HT1080 (cell line): ENCODE measurements at places on chromosomes 7 and 10. TPM values are rescaled to one million over a fixed set of nuclear protein-coding genes. Genes with fewer than 3 reads are reported as not detected.

DNA sequence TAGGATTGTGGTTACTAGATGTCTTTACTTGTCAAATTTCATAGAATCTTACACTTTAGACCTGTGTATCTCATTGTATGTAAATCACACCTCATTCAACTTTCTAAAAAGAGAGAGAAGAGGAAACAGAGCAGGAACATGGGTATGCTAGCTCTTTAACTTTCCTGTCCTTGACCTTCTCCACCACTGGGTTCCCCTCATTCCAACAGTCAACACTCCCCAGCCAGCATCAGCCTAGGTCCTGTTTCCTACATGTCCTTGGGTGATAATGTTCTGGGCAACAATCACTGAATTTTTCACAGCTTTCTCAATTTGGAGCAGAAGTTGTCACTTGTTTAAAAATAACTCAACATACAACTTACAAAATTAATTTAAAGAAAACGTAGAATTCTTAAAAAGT, 9.2 kb upstream of the UNC5B start:
- DNase-seq, result no peak

- peak; percentile 98 for DNase-seq
Observed at GRCh38 chr7:116443101-116443523, 56.4 kb upstream of the CAV2 start.

DNA sequence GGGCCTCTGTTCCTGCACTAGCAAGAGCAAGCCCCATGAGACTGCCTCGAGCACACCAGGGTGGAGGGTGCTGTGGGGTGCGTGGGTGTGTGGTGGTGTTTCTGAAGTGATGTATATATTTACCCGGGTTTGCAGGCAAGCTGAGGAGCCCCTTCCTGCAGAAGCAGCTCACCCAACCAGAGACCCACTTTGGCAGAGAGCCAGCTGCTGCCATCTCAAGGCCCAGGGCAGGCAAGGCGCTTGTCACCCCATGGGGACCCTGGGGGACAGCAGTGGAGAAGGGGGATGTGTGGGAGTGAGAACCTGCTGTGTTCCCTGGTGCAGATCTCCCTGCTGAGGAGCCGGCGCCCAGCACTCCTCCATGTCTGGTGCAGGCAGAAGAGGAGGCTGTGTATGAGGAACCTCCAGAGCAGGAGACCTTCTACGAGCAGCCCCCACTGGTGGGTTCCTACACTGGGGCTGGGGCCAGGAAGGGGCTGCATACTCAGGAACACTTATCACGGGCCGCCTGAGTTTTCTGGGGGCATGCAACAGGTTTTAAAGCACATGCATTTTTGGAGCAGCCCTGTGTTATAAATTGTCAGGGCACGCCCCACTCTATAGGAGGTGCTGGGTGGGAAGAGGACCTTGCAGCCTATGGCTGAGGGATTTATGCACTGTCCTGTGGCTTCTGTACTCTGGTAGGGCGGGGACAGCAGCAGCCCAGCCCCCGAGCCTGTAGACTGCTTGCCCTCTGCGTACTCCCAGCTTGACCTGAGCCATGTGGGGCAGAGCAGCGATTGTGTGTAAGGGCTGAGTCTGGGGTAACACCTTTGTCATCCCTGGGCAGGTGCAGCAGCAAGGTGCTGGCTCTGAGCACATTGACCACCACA, 5.9 kb downstream of the PGAM2 start:
- DNase-seq, result no peak

- DNase-seq, result no peak
Observed at GRCh38 chr7:19701471-19701870, 7.4 kb downstream of the POLR1F start.

DNA sequence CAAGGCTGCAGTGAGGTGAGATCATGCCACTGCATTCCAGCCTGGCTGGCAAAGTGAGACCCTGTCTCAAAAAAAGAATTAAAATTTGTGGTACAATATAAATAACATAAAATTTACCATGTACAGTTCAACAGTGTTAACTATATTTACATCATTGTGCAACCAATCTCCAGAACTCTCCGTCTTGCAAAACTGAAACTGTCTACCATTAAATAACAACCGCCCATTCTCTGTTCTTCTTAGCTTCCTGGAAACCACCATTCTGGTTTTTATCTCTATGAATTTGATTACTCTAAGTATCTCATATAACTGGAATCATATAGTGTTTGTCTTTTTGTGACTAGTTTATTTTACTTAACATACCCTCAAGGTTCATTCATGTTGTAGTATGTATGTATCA, 167.6 kb downstream of the AUTS2 start:
- no peak for DNase-seq

The MKX gene
- 0.10 TPM in 1 of 2 replicates, not detected in the other for total RNA-seq

DNA sequence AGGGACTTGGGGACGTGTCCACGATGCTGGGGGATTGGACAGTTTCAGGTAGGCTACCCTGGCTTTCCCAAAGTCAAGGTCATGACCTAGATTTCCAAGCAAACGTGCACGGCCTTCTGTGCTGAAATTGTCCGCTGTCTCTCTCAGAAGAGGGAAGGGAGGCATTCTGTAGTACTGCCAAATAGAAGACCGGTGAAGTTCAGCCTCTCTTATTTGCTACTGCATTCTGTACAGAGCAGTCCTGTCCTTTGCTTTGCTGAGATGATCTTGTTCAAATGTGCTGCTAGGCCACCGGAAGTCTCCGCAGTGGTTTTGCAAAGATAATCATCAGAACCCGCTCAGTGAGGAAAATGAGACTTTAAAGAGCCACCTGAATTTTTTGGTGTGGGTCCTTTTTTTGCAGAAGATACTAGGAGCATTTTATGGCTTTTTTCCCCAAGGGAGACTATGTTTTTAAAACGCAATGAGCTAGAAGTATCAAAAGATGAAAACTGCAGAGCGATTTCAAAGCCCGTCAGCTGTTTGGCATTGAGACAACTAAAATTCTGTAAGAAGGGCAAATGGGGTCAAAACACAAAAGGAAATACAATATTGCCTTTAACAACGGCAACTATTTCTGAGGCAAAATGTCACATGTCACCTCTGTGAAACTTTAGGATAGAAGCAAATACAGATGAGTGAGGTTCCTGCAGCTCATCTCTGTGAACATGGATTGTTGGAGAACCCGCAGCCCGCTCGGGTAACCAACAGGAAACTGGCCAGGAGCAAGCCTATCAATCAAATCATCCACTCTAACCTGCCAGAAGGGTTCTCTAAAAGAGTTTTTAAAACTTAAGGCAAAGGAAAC, 1.3 kb upstream of the NMT2 start:
- no peak for DNase-seq

DNA sequence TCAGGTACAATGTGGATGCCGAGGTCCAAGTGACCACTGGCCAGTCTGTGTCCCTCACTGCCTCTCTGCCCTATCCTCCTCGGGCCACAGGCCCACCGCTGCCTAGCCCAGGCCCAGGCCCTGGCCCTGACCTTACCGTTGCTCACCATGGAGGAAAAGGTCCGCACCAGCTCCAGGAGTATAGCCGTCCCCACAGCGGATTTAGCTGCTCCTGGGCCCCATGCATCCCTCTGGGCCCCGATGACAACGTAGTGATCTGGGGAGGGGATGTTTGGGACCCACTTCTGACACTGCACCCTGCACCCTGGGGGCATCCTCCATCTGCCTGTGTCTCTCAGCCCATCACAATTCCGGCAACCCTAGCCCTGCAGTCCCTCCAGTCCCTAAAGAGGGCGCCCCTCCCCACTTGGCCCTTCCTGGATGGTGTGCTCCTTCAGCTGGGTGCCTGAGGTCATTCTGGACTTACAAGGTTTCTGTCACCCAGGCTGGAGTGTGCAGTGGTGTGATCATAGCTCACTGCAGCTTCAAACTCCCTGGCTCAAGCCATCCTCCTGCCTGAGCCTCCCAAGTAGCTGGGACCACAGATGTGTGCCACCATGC, 12.1 kb downstream of the TFR2 start:
- DNase-seq, result peak; percentile 18

DNA sequence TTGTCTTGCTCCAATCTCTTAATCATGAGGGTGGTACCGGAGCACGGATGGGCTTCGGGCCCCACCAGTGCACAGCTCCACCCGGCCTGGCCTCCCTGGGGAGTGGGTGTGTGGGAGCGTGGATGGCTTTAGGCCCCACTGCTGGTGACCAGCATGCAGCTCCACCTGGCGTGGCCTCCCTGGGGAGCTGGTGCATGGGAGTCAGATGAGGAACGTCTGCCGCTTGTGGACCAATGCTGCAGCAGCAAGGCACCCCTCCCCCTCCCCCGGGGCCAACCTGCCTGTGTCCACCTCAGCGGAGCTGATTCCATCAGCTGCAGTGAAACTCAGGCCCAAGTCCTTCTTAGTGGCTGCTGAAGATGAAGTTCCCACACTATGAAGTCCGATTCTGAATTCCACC, 511.4 kb downstream of the PTPRN2 start:
- DNase-seq, result no peak

DNA sequence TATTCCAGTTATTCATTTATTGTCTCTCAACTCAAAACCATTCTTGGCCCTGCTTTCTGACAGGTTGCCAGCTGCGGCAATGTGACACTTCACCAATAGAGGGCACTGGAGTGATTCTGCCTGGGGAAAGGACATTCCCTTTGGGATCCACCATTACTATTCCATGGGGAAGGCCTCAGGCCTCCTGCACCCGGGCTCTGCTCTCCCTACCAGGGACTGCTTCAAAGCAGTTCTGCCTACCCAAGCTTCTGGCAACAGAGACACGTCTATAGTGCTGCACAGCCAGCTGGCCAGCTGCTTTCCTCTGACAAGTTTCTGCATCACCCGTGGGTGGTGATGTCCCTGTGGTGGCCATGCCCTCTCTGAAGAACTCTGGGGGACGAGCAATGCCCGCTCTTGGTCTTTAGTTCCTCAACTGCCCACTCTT, 163.8 kb downstream of the ELMO1 start:
- DNase-seq, result peak; percentile 46

The TFEC gene
- 0.03 and 0.16 TPM in 2 replicates for total RNA-seq

The PNLIP gene
- total RNA-seq, result not detected in 2 replicates

DNA sequence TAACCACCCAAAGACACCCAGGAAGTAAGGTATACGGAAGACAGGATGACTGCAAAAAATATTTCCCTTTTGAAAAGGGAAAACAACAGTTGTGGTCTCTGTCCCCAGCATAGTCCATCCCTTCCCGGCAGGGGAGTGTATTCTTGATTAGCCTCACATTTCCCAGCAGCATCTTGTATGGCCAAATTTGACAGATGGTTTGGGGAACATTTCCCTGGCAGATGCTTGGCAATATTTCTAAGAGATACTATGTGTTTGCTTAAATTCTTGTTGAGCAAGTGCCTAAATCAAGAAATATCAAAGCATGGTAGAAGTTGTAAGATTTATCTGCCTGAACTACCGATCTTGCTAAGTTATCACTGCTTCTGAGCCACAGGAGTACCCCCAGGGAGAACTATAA, 56.9 kb upstream of the TPK1 start:
- DNase-seq, result no peak

The OPALIN gene
- not detected in 2 replicates for total RNA-seq

The HYCC1 gene
- total RNA-seq, result 24.7 and 41.1 TPM in 2 replicates

DNA sequence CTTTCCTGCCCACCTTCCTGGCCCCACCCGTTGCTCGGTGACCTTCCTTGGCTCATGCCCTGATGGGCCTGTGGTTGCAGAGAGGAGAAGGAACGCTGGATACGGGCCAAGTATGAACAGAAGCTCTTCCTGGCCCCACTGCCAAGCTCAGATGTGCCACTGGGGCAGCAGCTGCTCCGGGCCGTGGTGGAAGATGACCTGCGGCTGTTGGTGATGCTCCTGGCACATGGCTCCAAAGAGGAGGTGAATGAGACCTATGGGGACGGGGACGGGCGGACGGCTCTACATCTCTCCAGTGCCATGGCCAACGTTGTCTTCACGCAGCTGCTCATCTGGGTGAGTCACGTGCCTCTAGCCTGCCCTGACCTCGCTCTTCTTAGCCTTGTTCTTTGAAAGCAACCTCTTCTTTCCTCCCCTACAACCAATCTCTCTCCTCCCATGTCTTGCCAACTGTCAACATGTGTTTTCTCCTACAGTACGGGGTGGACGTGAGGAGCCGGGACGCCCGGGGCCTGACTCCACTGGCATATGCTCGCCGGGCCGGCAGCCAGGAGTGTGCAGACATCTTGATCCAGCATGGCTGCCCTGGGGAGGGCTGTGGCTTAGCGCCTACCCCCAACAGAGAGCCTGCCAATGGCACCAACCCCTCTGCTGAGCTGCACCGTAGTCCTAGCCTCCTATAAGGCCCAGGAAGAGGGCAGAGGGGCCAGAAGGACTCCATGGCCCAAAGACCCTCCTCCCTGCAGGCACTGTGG, 24.1 kb downstream of the GBX1 start:
- DNase-seq, result no peak

DNA sequence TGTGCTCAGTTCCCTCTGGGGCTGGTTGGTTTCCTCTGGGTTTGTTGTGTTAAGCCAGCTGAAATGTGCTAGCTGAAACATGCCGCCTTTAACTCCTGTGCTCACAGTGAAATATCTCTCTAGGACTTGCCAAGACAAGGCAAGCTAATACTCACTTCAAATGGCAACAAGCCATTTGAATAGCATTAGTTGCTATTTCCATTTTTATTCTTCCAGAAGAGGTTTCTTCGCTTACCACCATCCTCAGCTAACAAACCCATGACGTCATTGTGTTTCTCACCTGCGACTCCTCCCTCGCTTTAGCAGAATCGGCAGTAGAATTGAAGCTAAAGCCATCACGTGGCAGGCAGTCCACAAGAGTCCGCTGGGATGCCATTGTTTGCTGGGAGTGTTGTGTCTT, 61.3 kb downstream of the ZNF22 start:
- no peak for DNase-seq

DNA sequence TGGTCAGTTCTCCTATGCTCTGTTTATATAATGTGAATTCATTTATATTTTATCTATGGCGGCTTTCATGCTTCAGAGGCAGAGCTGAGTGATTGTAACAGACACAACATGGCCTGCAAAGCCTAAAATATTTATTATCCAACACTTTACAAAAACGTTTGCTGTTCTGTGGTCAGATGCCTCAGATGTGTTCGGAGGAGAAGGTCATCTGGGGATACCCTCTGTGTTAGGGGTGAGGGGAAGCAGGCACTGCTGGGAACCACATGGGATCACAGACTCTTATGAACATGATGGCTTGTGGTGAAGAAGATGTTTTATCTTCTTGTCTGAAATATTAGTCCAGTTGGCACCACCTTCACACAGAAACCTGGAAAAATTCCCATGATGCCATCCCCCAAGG, 203.4 kb downstream of the PHTF2 start:
- no peak for DNase-seq

DNA sequence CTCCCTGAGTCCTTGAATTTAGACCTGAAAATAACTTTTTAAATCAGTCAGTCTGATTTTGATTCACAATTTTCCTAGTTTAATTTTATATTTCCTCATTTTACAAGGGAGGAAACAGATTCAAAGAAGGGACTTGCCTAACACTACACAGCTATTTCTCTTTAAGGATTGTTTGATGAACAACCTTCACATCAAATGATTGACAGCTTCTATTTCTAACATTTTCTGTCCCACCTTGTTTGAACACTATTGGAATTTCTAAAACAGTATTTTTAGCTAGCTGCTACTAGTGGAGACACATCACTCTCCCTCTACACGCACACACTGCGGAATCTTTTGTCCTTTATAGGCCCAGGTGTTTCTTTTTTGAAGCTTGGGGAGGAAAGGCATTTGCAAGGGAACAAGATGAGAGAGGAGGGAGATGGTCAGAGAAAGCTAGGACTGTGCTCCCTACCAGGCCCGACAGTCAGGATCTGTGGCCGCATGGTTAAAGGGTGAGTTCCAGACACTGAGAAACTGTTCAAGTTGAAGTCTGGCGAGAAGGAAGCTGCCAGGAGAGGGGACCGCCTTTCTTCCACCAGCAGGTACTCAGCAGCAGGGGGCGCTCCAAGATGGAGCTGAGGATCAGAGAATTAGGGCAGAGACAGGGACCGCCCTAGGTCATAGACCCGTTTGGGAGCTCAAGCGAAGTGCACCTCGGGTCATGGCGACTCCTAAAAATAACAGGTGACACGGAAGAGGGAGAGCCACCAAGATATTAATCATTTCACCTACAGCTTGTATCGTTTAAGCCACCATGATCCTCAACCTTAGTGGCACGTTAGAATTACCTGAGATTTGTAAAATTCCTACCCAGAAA, 49.7 kb downstream of the DNAJC12 start:
- DNase-seq, result no peak
